ENCODE measurements at places on chromosomes 1 and 21.

GRCh38 chr21:45768011-45768739, 124.7 kb downstream of the PCBP3 start:
- DNase-seq = no peak

DNA sequence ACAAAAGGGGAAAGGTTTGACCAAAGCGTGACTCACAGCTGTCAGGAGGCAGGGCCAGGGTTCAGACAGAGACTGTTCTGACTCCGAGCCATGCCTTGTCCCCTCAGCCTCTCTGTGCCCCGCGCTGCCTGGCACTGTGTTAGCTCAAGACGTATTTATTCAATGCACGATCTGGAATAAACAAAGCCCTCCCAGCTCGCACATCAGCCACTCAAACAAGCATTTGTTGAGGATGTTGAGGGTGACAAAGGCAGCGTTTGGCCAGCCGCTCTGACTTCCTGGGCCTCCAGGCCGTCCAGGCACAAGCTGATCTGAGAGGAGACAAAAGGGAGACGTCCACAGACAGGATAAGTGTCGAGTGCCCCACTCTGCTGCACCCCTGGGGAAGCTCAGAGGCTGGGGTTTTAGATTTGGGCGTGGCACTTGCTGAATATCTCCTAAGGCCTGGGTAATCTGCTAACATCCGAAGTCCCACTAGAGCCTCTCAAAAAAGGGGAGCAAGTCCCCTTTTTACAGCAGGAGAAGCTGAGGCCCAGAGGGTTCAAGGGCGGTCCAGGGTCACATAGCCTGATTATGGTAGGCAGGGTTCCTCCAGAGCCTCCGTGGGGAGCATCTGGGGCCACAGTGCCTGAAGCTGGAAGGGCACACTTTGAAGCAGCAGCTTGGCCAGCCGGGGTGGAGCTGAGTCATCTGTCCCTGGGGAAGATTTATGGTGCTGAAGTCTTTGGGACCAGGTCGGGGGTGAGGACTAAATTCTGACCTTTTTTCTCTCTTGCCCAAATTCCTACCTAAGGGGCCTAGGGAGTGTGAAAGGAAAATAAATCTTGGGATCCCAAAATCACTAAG, 95.9 kb downstream of the SPSB1 start:
- no peak for DNase-seq

- no peak for DNase-seq
Measured at GRCh38 chr1:216111842-216112241, 311.4 kb downstream of the USH2A start.

DNA sequence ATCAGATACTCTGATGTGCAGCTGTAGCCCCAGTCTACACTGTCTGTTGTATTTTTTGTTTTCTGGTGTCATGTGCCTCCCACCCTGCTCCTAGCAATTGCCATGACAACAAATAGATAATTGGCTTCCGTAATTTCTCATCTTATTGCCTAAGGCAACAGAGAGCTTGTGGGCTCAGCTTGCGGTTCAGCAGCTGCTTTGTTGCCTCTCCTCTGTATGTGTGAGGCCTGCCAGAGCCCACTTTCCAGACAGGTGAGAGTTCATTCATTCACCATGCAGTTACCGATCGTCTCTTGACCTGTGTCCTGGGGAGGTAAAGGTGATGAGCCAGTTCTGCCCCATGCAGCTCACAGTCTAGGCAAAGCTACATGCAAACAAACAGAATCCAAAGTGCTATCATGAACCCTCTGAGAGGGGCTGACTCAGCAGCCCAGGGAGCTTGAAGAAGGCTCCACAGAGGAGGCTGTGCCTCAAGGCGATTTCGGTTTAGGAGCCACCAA, 11.9 kb downstream of the LGALS8 start:
- DNase-seq = no peak

GRCh38 chr21:19031953-19032352, 628.4 kb upstream of the TMPRSS15 start:
- DNase-seq = no peak

- no peak for DNase-seq
Measured at GRCh38 chr21:15521644-15522001, 208.2 kb upstream of the USP25 start.

DNA sequence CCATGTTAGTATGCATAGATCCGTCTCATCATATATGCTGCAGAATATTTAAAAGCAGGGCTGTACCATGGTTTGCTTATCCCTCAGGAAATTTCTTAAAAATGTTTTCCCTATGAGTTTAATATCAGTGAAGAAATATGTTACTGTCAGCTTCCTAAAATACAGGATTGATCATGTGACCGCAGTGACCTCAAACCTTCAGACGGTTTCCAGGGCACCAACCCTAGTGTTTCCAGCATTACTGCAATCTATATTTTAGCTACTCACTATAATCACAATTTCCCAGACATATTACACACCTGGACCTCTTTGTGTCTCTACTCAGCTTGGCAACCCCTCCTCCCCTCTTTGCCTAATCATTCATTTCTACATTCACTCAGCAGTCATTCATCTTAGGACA, 7.7 kb upstream of the SDHB start:
- no peak for DNase-seq

DNA sequence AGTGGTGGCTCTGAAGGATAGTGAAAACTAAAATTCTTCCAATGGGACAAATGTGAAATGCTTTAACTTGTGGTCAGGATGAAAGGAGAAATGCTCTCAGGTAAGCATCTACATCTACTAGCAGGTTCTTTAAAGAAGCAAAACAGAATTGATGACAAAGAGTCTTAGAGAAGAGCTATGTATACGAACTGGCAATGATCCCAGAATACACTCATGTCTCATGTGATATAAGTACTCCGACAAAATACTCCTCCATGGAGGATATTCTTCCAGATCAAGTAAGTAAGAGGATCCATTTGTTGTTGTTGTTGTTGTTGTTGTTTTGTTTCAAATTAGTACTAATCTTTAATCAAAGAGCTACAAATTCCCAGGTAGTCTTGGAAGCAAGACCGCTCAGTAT, 174.0 kb upstream of the ATP1B1 start:
- DNase-seq = no peak

- DNase-seq = no peak
Measured at GRCh38 chr1:2127187-2128145, 67.1 kb downstream of the FAAP20 start.

DNA sequence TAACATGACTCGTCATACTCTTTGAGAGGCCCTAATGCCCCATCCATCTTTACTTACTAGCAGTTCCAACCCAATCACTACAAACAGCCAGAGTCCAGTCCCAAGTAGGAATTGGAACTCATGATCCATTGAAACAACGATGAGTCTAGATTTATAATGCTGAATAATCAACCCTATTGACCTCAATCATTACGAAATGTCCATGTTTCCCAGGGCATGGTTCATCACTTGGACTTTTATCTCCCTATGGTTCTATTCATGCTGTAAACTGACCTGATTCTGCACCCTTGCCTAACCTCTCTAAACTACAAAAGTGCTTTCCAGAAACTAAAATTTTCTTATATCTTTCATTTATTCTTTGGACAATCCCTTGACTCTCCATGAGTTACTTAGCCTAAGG, 840.0 kb upstream of the B3GALT2 start:
- no peak for DNase-seq

DNA sequence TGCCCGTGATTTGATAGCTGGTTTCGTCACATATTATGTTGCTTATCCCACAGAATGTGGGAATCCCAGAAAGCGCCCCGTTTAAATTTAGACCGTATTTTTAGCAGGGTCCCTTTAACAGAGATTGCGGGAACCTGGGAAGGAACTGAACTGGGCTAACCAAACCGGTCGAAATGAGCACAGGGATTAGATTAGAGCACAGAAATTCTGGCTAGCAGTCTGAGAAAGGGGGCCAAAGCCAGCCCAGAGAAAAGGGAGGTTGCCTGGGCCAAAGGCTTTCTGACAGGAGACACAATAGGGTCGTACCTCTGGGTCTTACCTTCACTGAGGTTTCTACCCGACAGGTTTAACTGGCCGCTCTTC, 327 bp downstream of the LRRC40 start:
- no peak for DNase-seq

Measured in SW 1271 (cell line).